ENCODE measurements at places on chromosomes 5 and 9.

GRCh38 chr5:132822650-132823480, 7.6 kb downstream of the SHROOM1 start:
- no peak for DNase-seq

DNA sequence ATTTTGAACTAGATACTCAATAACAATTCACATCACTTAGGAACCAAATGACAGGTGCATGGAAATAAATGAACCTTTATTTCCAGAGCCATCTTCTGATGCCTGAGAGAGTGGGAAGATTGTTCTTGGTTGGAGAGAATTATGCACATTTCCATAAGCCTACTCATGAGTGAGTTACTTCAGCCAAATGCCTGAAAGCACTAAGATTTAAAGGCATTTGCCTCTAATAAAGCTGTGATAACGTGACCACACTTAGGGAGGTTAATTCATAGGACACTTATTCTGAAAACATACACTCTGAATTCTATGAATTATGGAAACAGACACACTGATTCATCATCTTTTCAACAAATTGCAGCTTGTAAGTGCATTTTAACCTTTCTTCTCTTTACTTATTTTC, 40.0 kb downstream of the KCTD16 start:
- DNase-seq, result no peak

DNA sequence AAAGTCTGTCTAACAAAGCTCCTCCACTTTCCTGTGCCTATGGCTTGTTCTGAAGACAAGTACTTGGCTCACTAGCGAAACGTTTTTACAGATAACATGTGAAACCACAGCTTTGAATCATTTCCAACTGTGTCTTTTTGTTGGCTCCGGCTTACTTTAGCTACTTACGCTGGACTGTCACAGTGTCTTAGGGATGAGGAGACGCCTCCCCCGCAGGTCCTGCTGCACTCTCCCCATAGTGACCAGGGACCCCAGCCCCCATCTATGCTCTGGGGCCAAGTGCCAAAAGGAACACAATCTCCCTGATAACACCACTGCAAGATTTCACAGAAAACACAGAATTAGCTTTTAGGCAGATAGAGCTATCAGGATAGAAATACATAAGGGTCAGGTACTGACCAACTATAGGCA, 219.1 kb downstream of the ADAMTS6 start:
- no peak for DNase-seq

DNA sequence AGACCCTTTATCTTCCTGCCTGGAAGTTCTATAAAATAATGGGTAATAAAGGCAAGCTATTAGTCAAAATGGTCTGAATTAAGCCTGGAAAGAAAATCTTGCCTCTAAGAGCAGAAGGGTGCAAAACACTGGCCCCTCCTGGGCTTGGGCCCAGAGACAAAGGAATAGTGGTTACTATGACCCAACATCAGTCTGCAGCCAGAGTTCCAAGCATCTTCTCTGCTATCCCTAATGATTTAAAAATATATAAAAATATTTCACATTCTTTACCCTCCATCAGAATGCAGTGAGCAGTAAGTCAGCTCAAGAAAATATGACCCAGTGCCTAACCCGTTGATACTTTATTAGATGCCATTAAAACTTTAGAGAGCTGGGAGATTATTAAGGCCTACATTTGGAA, 14.7 kb downstream of the TNFAIP8 start:
- no peak for DNase-seq

GRCh38 chr5:81080809-81081460, 120.8 kb downstream of the RASGRF2 start:
- DNase-seq, result no peak

DNA sequence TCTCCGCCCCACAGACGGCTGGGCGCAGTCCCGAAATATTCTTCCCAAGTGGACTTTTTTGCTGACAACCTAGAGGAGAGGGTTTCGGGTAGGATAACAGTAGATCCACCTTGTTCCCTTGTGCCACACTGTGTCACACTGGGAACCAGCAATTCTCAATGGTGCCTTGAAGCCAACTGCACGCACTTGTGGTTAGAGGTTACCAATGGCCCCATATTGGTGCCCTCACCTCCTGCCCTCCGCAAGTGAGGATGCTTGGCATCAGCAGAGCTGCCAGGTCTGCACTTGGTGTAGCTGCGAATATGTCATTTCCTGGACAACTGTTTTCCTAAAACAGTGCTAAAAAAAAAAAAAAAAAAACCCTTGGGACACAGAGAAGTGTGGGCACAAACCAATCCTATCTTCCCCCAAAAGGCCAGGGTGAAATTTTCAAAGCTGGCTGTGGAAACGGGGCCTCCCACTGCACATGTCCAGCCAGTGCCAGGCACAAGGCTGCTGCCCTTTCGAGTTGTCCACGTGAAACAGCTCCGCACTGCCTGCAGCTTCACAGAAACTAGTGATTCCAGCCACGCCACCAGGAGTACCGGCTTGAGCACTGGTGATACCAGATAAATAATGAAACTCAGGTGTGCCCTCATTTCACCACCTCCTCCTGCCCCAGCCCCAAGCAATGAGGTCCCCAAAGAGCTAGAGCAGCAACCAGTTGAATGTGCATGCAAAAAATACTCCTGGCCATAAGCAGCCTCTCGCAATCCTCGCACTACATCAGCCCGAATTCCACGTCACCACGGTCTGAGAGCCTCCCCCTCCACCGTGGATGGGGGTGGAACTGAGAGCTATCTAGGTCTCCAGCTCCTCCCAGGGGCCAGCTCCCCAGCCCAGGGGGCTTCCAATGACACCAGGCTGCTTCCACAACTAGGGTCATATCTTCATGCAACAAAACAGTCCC, 51.2 kb downstream of the USP20 start:
- peak; percentile 67 for DNase-seq

DNA sequence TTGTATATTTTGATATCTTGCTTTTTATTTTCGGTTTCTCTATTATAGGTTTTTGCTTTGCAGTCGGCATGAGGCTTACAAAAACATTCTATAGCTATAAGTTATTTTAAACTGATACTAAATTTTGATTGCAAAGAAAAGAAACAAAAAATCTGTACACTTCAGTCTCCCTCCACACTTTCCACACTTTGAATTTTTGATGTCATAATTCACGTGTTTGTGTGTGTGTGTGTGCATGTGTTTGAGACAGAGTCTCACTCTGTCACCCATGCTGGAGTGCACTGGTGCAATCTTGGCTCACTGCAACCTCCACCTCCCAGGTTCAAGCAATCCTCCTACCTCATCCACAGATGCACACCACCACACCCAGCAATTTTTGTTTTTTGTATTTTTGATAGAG, 124.9 kb downstream of the MRPS30 start:
- no peak for DNase-seq

DNA sequence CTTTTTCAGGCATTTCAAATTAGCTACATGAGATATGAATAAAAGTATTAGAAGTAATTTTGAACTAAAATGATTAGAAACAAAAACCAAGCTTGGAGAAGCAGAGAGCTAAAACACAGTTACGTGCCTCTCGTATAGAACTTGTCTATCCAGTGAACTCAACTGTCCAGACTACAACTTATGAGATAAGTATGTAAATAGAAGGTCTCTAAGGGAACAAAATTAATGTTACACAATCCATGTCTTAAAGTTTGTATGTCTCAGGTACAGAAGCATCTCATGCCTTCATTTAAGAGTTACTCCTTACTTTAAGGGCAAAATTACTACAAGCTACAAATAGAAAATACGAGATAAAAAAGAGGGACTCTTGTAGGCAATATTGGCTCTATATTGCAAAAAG, 316.8 kb downstream of the CETN3 start:
- DNase-seq, result no peak

- DNase-seq, result no peak
Observed at GRCh38 chr9:114348261-114348905, 18.7 kb downstream of the ORM2 start.

- no peak for DNase-seq
Observed at GRCh38 chr9:104993291-104993963, 65.5 kb upstream of the ABCA1 start.

DNA sequence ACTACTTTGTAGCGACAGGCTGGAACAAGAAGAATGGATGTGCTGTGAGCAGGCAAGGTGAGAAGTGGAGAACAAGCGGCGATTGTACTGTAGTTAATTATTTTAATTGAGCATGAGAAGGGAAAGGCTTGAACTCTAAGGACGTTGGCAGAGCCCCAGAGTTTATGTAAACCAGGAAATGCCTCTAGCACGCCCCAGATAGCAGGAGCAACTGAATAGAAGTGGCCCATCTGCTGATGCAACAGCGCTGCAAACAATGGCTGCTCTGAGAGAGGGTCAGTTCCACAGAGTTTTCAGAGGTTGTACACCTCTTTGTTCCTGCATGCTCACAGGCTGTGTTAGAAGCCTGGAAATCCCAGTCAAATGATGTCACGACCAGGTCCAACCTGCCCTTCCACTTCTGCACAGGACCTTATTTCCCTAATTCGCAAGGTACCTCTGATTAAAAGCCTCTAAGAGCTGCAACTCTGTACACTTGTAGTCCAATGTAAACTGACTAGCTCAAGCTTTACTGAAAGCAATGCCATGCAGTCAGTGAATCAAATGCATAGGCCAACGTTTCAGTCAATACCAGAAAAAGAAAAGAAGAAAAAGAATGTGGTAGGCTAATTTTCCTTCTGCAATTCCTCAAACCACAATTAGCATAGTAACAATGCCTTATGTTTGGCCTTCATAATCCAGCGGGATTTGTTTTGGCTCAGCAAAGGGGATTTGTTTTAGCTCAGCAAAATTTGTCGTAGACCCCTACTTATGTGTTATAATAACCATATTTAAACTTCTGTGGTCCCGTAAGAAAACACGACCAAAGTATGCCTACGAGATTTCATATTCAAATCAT, 119.6 kb upstream of the RETREG1 start:
- no peak for DNase-seq

DNA sequence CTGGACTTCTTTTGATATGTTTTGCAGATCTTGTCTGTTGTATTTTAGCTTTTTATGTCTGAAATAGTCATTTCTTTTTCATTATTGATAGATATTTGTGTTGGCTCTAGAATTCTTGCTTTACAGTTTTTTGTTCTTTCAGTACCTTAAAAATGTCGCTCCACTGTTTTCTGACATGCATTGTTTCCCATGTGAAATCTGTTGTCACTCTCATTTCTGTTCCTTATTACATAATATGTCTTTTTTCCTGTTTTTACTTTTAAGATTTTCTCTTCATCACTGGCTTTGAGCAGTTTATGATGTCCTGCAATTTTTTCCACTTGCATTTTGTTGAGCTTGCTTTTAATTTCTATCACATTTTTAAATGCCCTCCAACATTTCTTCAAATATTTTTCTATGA, 270.4 kb upstream of the TARS1 start:
- no peak for DNase-seq

- DNase-seq, result no peak
Observed at GRCh38 chr5:35030426-35031100, 17.2 kb downstream of the AGXT2 start.

DNA sequence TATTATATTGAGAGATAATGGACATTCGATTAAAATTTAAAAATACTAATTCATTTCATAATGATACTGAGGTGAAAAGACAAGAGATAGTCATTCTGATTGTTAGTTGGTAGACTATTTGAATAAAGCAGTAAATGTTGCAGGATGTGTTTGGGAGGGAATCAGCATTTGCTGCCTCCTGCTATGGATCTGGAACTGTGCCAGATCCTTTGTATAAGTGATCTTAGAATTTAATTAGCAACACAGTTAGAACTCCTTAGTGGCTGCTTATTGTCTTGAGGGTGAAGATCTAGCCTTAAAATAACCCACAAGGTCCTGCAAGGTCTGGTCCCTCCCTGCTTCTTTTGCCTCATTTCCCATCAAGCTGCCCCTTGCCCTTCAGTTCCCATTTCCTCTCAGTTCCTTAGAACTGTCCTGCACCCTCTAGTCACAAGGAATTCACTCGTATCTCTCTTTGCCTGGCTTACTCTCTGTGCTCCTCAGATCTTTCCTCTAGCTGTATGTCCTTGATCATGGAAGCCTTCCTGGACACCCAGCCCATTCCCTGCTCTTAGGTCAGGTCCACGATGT, 12.5 kb downstream of the LECT2 start:
- DNase-seq, result no peak

DNA sequence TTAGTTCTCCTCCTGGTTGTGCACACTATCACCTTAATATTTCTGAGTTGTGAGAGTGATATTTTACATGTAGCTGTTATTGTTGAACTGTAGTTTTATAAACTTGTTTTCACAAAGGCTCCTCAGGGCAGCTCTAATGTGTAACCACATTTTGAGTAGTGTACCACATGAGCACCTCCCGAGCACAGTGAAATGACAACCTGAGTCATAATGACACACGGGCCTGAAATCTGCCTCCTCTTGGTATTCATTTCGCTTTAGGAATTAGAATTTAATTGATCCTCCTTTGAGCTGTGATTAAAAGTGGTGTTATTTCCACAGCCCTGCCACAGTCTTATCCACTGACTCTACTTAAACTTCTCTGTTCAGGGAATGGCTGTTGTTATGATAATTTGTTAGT, 7.9 kb downstream of the MTRR start:
- DNase-seq, result no peak

- DNase-seq, result no peak
Observed at GRCh38 chr5:18653216-18653752, 1019.0 kb downstream of the TAF11L14 start.

- DNase-seq, result no peak
Observed at GRCh38 chr5:172854451-172854871, 20.4 kb downstream of the ERGIC1 start.

- DNase-seq, result no peak
Observed at GRCh38 chr5:77761606-77762005, 14.5 kb downstream of the TBCA start.

DNA sequence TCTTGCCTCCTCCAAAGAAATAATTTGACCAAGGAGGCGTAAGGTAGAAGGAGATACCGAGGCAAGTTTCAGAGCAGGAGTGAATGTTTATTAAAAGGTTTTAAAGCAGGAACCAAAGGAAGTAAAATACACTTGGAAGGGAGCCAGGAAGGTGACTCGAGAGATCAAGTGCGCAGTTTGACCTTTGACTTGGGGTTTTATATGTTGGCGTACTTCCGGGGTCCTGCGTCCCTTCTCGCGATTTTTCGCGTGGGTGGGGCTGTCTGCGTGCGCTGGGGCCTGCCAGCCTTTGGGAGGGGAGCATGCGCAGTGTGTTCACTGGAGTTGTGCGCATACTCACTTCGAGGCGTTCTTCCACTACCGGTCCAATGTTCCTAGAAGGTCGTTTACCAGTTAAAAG, 166.0 kb upstream of the IRX2 start:
- no peak for DNase-seq

DNA sequence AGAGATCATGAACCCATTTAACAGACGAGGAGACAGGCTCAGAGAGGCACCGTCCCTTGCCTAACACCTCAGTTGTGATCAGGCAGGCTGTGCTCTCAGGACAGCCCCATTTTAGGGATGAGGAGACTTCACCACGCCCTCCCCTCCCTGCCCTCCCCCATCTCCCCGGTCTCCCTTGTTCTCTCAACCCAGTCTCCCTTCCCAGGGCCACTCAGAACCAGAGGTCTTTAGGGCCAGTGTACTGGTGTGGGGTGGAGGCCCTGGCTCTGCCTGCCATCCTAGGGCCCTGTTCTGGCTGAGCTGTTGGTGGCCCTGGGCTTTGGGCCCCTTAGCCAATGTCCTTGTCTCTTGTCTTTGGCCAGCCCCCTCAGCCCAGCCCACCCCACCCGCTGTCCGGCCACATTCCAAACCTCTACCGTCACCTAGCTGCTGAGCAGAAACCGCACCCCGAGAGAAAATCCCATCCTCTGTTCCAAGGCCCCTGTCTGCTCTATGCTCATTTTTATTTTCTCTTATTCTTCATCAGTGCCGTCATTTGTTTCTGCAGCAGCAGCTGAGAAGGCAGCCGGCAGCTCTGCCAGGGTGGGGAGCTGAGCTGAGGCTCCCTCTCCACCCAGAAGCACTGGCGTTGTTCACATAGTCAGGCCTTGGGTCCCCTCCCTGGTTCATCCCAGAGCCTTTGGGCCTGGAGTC, 33.9 kb downstream of the OLFML2A start:
- DNase-seq, result no peak
